WTC11 (cell line): ENCODE measurements at places on chromosomes 13 and 19.

- DNase-seq: no peak
Measured at GRCh38 chr13:66468656-66469055, 761.5 kb downstream of the PCDH9 start.

GRCh38 chr19:46950526-46951170 lies 69.0 kb upstream of the NPAS1 start:
- no peak for DNase-seq

- DNase-seq: no peak
Measured at GRCh38 chr19:28701491-28701890, 511.5 kb downstream of the UQCRFS1 start.

- peak; percentile 74 for DNase-seq
Measured at GRCh38 chr19:18437491-18438330, at the start of gene ISYNA1. TSS of gene ISYNA1 (minus strand) at chr19:18438133. CDS start at chr19:18437979, 154 bp downstream.

DNA sequence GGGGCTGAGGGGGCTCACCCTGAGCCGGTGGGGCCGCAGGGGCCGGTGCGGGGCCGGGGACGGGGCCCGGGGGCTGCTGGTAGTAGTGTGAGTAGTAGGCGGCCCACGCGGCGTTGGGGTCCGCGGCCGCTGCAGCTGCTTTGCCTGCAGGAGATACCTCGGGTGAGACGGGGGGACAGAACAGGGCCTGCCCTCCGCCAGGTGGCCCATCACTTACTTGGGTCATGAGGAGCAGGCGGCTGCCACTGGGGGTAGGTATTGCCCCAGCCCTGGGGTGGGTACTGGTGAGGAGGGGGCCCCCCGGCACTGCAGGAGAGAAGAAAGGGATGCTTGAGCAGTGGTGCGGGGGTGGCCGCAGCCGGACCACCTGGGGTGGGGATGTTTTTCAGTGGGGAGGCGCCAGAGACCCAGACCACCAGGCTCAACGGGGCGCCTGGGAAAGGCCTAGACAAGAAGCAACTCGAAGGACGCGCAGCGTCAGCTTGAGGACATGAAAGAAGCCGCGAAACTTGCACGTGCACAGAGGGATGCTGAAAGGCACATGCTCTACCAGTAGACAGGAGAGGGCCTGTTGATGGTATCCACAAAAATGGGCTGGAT lies 8.9 kb downstream of the KHSRP start:
- DNase-seq: no peak

DNA sequence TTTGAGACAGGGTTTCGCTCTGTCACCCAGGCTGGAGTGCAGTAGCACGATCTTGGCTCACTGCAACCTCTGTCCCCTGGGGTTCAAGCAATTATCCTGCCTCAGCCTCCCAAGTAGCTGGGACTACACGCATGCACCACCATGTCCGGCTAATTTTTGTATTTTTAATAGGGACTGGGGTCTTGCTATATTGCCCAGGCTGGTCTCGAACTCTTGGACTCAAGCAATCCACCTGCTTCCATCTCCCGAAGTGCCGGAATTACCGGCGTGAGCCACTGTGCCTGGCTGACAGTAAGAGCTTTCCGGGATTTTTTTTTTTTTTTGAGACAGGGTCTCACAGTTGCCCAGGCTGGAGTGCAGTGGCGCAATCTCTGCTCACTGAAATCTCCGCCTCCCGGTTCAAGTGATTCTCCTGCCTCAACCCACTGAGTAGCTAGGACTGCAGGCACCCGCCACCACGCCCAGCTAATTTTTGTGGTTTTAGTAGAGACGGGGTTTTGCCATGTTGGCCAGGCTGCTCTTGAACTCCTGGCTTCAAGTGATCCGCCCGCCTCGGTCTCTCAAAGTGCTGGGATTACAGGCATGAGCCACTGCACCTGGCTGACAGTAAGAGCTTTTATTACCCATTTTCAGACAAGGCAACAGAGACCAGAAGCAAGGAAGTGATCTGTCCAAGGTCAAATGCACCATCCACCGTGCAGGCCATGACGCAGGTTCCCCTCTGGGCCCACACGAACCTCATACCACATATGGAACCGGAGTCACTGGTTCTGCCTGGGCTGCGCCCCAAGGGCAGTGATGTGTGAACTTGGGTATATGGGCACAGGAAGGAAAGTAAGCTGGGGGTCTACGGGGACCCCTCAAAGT lies 21.0 kb downstream of the RFX1 start:
- DNase-seq: no peak

- no peak for DNase-seq
Measured at GRCh38 chr13:30757026-30757742, 21.8 kb downstream of the ALOX5AP start.

GRCh38 chr13:33994826-33995502 lies 177.0 kb downstream of the RFC3 start:
- DNase-seq: no peak

DNA sequence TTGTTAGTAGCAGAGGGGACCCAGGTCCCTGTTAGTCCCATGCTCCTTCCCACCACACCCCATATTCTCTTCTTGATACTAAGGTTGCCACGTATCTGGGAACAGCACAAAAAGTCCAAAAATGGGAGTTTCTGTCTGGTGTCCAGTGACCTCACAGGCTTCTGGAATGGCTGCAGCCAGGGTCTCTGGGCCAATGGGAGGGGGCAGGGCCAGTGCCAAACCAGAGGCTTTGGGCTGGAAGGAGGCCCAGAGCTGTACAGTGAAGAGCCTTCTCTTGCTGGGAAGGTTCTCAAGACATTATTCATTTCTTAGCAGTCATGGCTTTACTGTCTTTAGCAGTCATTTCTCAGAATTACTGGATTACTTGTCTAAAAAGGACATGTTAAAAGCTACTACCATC lies 119.2 kb downstream of the FRY start:
- DNase-seq: no peak

DNA sequence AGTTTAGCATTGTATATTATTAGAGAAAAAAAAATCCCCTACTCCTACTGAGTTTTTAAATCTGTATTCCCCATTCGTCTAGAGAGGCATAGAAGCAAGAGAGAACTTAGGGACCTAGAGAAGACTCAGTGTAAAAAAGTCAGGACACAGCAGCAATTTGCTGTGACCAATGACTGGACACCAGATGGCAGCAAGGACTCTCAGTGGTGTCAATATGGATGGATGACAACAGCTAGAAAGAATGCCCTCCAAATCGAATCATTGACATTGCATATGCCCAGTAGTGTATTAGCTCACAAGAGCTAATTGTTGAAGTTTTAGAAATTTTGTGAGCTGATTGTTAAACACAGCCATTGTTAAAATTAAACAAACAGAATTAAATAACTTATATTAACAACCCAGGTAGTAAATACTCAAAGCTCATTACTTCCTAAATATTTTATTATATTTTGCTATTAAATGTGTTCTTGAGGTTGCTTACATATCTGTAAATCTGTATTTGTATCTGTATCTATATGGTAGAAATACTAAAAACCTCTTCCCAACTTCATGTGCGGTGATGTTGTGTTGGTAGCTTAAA lies 43.9 kb downstream of the SIAH3 start:
- DNase-seq: peak; percentile 40

DNA sequence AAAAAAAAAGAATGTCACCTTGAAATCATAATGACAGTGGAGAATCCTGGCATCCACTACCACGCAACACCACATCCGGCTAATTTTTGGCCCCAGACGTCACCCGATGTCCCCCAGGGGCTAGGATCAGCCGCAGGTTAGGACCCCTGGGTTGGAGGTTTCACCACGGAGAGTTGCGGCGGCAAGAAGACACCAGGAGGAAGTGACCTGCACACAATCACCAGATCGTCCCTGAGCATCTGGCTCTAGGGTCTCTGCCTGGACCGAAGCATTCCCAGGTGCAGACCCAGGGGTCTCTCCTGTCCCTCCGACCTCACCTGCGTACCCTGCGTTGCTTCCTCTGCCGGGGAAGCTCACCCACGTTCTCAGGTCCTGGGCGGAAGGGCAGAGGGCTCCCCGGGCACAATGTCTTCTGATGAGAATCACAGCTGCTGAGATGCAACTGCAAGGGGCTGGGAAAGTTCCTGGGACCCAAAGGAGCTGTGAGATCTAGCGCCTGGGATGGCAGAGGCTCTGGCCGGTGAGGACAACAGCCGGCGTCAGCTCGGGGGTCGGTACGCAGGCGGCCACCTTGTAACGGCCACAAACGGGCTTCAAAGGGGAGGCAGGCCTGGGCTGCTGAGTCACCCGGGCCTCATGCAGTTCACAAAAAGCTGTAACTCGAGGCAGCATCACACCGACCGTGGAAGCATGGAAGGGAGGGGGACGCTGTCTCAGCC lies 111.2 kb downstream of the GADD45B start:
- peak; percentile 27 for DNase-seq

GRCh38 chr13:113825841-113826240 lies 38.0 kb downstream of the GAS6 start:
- DNase-seq: no peak

DNA sequence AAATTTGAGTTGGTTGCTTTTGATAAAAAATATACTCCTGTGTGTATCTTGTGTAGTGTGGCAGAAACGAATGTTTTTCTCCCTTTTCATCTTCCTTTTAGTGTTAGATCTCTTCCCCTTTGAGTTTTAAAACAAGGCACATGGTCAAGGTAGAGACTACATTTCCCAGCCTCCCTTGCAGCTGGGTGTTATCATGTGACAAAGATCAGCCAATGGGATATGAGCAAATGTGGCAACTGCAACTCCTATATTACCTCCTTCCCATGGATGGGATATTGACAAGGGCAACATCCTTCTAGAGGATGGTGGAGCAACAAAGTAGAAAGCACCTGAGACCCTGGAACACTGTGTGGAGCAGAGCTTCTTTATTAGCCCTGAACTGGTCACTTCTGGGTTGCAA lies 42.4 kb downstream of the ADGRE3 start:
- DNase-seq: peak; percentile 37

DNA sequence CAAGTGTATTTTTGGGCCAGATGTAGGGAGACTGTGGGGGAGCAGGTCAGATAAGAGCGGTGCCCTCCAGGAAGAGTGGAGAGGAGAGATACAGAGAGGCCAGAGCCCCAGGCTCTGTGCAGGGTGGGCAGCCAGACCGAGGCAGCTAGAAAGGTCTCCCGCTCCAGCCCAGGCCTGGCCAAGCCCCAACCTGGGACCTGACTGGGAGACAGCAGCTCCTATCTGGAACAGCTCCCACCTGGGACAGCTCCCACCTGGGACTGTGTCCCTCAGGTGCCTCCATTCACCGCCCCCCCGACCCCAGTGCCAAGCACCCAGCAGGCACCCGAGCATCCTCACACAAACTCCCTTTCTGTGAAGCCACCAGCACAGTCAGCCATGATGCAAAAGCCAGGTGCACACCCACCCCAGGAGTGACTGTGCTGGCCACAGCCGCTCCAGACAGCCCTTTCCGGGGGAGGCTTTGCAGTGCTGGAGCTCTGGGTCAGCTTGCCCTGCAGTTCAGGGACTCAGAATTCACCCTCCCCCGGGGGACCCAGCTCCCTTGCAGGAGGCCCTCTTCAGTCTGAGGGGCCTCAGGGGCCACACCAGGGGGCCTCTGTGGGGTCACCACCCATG lies 2.1 kb upstream of the GRTP1 start:
- DNase-seq: no peak

DNA sequence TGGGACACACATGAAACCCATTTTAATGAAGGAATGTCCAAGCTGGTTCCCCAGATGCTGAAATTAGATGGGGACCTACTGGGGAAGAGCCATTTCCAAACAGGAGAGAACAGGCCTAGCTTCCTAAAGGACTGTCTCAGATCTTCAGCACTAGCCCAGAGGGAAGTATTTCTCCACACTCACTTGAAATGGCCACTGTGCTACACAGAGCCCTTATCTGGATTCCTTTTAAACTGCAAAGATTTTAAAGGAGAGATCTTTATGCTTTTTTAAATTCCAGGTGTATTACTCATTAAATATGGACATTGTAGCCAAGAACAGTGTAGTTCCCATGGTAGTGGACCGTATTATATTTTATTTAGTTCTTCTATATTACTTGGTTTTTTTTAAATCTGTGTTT lies 255.3 kb downstream of the SHISA2 start:
- DNase-seq: no peak

- peak; percentile 99 for DNase-seq
Measured at GRCh38 chr19:2034729-2035589, 16.1 kb downstream of the MKNK2 start.

DNA sequence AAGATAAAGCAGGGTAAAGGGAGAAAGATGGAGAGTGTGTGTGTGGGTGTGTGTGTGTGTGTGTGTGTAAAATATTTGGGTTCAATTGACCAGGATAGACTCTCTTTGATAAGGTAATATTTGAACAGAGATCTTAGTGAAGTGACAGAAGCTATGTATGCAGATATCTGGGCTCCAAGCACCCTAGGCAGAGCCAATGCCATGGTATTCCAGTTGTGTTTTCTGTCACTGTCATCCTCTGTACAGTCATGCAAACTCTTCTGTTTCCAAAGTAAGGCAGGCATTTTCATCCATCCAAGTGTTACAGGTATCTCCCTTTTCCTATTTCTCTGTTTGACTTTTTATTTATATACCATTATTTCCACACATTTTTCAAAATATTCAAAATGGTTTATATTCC lies 13.5 kb downstream of the DGKH start:
- no peak for DNase-seq

DNA sequence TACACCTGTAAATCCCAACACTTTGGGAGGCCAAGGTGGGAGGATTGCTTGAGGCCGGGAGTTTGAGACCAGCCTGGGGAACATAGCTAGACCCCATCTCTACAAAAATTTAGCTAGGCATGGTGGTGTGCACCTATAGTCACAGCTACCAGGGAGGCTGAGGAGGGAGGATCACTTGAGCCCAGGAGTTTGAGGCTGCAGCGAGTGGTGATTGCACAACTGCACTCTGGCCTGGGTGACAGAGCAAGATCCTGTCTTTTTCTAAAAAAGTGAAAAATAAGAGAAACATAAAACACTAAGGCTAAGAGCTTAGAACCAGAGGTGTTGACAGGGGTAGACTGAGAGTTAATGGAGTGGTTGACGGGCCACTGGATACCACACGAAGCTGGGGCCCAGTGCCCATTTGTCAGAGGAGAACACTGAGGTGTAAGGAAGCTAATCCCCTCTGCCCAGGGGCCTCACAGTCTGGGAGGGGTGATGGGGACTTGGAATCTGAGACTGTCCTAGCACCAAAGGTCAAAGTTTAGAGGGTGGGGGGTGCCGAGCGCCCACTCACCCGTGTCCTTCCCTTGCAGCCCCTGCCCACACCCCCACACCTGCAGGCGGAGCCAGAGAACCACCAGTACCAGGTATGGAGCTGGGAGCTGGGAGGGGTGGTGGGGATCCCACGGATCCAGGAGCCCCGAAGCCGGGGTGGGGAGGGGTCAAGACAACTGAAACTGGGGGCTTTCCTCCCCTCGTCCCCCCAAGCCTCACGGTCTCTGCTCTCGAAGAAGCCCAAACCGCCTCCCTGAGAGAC lies 10.9 kb downstream of the CEACAM19 start:
- DNase-seq: no peak

DNA sequence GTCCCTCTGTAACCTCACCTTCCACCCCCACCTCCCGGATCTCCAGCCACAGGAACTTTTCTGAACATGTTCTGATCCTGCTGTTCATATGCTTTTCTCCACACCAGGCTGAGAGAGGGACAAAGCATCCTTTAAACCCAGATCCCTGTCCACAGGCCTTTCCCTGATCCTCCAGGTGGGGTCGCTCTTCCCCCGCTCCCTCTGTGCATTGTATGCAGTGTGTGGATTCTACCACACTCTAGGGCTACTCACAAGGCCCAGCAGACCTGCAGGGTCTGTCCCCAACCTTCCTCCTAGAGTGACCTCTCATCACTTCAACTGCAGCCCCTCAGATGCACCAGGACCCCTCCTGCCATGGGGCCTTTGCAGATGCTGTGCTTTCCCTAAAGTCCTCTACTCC lies 1200.6 kb downstream of the UQCRFS1 start:
- peak; percentile 76 for DNase-seq
